ENCODE measurements at places on chromosomes 2 and 18. TPM values are rescaled to one million over a fixed set of nuclear protein-coding genes. Genes with fewer than 3 reads are reported as not detected.

The DNAJC5G gene
- polyA plus RNA-seq: not detected

The DHRS9 gene
- not detected for polyA plus RNA-seq

The ITPRIPL1 gene
- 0.37 TPM for polyA plus RNA-seq

The UGT1A1 gene
- not detected for polyA plus RNA-seq

The MAP3K19 gene
- polyA plus RNA-seq: not detected

The IL36B gene
- not detected for polyA plus RNA-seq

The DPYSL5 gene
- polyA plus RNA-seq: not detected

DNA sequence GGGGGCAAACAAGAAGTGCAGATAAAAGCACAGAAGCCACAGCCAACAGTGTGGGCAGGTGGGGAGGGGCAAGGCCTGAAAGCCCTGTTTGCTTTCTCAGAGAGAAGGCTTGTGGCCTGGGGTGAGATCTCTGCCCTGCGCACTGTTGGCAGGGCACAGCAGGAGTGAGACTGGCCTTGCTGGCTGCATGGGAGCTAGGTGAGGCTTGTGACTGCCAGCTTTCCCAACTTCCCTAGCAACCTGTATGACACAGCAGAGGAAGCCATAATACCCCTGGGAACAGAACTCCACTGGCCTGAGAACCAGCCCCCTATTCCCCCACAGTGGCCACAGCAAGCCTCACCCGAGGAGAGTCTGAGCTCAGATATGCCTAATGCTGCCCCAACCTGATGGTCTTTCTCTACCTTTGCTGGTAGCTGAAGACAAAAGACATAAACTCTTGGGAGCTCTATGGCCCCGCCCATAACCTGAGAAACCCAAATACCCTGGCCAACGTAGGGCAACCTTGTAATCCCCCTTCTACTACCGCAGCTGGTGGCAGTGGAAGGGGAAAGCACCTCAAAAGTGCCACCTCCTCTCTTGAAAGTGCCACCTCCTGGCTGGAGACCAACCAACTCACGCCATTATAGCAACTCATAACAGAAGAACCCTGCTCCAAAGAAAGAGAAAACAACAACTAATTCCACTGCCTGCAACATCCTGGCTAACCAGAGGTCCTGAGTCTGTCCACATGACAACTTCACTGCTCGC, 44.4 kb downstream of the LCT start:
- H3K36me3 ChIP-seq: no peaks in the 10 kb centered on the region
- H3K4me3 ChIP-seq: no peak overlapping the region
- no peak overlapping the region for H3K27ac ChIP-seq

DNA sequence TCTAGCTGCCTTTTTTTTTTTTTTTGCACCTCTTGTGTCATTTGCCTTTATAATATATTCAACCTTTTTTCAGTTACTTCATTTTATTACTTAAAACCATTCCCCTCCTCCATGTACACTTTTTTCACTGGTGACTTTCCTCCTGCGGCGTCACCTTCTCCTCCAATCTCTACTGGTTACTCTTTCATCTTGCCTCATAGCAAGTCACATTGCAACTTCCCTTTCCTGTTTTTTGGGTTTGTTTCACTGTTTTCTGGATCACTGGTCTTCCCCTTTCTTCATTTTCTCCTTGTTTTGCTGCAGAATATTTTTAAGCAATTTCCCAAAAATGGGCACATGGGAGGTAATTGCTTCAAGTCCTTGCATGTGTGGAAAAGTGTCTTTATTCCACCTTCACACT, 37.7 kb upstream of the GPR155 start:
- H3K36me3 ChIP-seq: no peaks in the 10 kb centered on the region
- H3K4me1 ChIP-seq: peaks cover 5% of the 10 kb centered on the region
- H3K27me3 ChIP-seq: no peaks in the 10 kb centered on the region
- H3K27ac ChIP-seq: no peak overlapping the region

GRCh38 chr18:79197531-79197930, 128.3 kb downstream of the ATP9B start:
- DNase-seq: no peak
- H3K36me3 ChIP-seq: peaks cover 26% of the 10 kb centered on the region
- H3K27ac ChIP-seq: no peak overlapping the region

- H3K36me3 ChIP-seq: no peaks in the 10 kb centered on the region
- no peak overlapping the region for H3K27ac ChIP-seq
- no peak for DNase-seq
- no peaks in the 10 kb centered on the region for H3K4me1 ChIP-seq
Measured at GRCh38 chr2:168850846-168851245, 39.4 kb downstream of the SPC25 start.

DNA sequence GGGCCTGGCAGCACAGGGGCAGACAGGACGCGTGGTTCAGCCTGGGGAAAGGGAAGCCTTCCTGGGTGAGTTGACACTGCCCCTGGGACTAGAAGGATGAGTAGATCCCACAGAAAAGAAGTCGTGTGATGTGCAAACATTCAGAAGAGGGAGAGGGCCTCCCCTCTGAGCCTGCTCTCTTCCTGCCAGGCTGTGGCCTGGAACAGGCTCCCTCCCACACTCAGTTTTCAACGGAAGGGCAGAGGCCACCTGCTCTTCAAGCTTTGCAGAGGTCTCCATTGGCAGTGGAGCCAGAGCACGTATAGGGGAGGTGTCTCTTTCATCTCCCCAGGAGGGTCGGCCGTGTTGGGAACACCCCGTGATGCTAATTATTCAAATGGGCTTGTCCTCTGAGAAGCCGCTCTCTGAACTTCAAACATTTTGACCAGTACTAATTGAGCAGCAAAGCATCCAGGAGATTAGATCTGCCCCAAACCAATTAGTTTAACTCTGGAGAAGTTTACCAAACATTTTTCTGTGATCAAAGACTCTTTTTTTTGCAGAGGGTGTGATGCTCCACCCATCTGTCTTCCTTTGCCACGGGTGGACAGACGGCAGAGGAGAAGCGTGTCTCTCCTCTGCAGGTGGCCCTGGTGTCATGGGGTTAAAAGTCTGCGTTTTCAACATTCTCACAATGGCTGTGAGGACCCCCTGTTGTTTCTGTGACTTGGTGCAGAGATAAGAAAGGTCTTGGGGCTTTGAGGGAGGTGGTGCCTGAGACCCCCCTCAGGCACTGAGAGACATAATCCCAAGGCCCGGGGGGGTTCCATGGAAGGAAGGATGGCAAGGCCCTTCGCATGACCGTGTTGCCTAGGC, 29.5 kb upstream of the ODC1 start:
- no peaks in the 10 kb centered on the region for H3K36me3 ChIP-seq
- DNase-seq: no peak
- no peak overlapping the region for H3K4me3 ChIP-seq
- no peaks in the 10 kb centered on the region for H3K27me3 ChIP-seq
- H3K27ac ChIP-seq: no peak overlapping the region

GRCh38 chr2:35454966-35455638, 900.5 kb upstream of the CRIM1 start:
- no peak overlapping the region for H3K4me3 ChIP-seq
- H3K36me3 ChIP-seq: no peaks in the 10 kb centered on the region
- no peak for DNase-seq
- no peaks in the 10 kb centered on the region for H3K27me3 ChIP-seq
- H3K4me1 ChIP-seq: no peaks in the 10 kb centered on the region

DNA sequence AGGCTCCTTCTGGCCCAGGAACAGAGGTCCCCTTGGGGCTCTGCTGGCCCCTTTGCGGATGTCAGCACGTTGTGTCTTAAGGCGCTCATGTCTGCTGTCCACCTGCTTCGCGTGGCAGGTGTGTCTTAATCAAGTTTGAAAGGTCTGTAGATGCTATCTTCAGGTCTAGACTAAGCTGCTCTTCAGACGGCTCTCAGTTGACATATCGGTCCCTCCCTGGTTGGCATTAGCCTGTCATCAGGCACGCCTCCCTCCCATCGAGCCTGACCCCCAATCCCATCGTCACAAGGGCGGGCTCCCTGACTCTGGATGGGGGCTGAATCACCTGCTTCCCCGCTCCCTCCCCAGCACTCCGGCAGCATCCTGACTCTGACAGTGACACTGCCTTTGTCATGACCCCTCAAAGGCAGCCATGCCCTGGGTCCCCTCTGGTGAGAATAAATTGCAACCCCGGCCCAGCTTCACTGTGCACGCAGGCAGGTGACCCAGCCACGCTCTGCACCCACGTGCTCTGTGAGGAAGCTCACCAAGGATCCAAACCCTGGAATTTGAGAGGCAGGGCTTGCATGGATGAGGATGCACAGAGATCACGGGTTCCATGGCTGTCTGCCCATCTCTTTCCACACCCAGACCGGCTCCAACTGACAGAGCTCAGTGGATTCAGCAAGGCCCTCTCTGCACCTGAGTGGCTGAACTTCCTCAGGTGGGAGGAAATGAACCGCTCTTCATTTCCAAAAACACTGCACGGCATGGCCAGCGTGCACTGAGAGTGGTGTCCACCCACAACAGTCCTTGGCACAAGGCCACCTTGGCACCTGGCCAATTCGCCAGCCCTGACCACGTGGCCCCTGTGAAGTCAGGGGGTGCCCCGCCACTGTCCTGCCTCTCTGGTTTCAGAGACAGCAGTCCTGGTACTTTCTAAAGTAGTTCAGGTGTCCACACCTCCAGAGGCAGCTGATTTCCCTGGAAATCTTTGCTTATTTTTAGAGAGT, 110.2 kb upstream of the GPC1 start:
- no peak overlapping the region for H3K4me3 ChIP-seq
- H3K4me1 ChIP-seq: no peaks in the 10 kb centered on the region
- no peaks in the 10 kb centered on the region for H3K36me3 ChIP-seq
- no peak overlapping the region for H3K27ac ChIP-seq

- H3K36me3 ChIP-seq: no peaks in the 10 kb centered on the region
- no peak overlapping the region for H3K27ac ChIP-seq
- DNase-seq: no peak
- no peaks in the 10 kb centered on the region for H3K4me1 ChIP-seq
- no peaks in the 10 kb centered on the region for H3K27me3 ChIP-seq
Measured at GRCh38 chr2:150788426-150789140, 301.1 kb upstream of the RND3 start.

DNA sequence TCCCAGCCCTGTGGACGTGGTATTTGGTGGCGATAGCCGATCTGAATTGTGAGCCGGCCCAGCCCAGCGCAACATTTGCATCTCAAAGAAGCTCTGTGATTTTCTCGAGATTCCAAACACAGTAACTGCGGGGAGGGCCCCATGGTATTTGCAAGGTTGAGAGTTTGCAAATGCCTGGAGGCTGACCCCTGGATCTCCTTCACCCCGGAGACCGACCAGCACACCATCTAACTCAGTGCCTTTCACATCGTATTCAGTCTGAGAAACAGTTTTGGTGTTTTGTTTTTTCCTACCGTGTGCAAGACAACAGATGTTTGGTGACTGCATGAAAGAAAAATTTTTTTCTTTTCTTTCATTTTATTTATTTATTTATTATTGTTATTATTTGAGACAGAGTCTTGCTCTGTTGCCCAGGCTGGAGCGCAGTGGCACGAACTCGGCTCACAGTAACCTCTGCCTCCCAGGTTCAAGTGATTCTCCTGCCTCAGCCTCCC, 40.3 kb downstream of the MYCN start:
- no peak overlapping the region for H3K4me3 ChIP-seq
- DNase-seq: no peak
- no peaks in the 10 kb centered on the region for H3K4me1 ChIP-seq
- no peaks in the 10 kb centered on the region for H3K27me3 ChIP-seq

GRCh38 chr2:104215269-104216161, 638.4 kb upstream of the POU3F3 start:
- DNase-seq: no peak
- no peaks in the 10 kb centered on the region for H3K36me3 ChIP-seq
- H3K27me3 ChIP-seq: no peaks in the 10 kb centered on the region
- no peaks in the 10 kb centered on the region for H3K4me1 ChIP-seq
- H3K4me3 ChIP-seq: no peak overlapping the region

GRCh38 chr2:38602136-38602731, 494 bp downstream of the HNRNPLL start:
- H3K36me3 ChIP-seq: no peaks in the 10 kb centered on the region
- peak overlapping the region; percentile 72 for H3K27ac ChIP-seq
- H3K4me3 ChIP-seq: peak overlapping the region; percentile 86
- H3K4me1 ChIP-seq: peaks cover 11% of the 10 kb centered on the region

DNA sequence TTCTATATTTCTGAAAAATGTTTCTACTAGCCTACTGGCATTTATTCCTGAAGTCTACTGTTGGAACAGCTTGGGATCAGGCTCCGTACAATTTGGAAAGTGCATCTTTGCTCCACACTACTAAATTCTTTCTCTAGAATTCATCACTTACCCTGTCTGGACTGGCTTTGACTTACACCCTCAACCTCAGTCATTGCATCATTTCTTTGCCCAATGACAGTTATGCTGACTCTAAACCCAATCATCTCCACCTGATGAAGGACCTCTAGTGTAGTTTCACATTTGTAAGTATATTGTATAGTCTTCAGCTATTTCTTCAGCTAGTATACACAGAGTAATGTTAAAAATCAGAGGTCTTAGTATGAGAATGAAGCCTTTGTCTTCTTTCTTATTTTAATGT, 359.6 kb upstream of the MC4R start:
- no peak overlapping the region for H3K4me3 ChIP-seq
- no peaks in the 10 kb centered on the region for H3K27me3 ChIP-seq
- no peaks in the 10 kb centered on the region for H3K4me1 ChIP-seq
- no peak overlapping the region for H3K27ac ChIP-seq
- no peaks in the 10 kb centered on the region for H3K36me3 ChIP-seq

DNA sequence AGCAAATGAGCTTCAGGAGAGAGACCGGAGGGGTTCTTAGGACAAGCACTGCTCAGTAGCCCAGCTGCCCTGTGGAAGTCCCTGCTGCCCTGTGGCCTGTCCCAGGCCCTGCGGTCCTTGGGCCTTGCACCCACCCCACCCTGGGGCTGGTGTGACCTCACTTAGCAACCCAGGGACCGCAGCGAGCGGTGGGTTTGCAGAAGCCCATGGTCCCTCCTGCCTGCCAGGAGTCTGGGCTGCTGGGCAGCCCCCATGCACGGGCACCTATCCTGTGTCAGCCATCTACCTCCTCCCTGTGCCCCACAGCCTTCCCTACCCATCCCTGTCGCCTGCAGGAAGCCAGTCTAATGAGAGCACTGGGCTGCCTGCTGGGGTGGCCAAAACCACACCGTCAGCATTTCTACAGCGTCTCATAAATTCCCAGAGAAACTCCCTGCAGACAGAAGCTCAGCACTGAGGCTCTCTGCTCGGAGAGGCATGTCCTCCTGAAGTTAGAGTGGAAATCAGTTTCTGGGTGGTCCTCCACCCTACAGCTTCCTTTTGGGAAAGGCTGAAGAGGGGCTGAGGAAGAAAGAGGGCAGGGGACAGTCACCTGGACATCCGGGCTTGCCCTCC, 231.1 kb upstream of the HS6ST1 start:
- H3K4me1 ChIP-seq: no peaks in the 10 kb centered on the region
- no peak overlapping the region for H3K4me3 ChIP-seq
- no peaks in the 10 kb centered on the region for H3K36me3 ChIP-seq
- no peak overlapping the region for H3K27ac ChIP-seq
- no peaks in the 10 kb centered on the region for H3K27me3 ChIP-seq
- no peak for DNase-seq

Data from naive thymus-derived CD4-positive, alpha-beta T cell (primary cell).